Epithelial cell of esophagus (primary cell): ENCODE measurements at places on chromosomes 16 and 17.

DNA sequence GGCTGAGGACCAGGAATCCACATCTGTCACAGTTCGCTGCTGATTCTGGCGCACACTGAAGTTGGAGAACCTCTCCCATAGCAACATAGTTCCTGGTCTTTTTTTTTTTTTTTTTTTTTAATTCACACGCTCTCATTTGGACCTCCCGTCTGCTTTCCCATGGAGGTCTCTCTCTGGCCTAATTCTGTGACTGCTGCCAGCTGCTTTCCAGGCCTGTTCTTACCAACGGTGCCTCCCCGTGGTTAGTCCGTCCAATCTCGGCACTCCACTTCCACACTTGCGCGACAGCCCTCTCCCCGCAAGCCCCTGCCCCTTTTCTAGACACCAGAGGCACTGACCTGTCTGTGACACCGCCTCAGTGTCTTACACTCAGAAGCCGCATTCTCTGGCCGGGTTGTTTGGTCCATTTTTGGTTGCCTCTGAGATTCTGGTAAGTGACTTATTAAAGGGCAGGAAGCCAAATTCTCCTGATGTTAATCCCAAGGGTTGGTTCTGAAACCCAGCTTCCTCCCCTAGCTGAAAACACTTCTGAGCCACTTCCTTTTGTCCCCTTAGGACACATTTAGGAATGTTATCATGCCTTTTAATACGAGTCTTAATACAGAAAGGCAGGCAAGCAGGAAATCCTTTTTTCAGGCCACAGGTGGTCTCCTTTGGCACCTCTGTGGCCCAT lies 1.1 kb upstream of the AKTIP start:
- no peak for DNase-seq

GRCh38 chr17:56610321-56610720 lies 16.8 kb downstream of the NOG start:
- no peak for DNase-seq

DNA sequence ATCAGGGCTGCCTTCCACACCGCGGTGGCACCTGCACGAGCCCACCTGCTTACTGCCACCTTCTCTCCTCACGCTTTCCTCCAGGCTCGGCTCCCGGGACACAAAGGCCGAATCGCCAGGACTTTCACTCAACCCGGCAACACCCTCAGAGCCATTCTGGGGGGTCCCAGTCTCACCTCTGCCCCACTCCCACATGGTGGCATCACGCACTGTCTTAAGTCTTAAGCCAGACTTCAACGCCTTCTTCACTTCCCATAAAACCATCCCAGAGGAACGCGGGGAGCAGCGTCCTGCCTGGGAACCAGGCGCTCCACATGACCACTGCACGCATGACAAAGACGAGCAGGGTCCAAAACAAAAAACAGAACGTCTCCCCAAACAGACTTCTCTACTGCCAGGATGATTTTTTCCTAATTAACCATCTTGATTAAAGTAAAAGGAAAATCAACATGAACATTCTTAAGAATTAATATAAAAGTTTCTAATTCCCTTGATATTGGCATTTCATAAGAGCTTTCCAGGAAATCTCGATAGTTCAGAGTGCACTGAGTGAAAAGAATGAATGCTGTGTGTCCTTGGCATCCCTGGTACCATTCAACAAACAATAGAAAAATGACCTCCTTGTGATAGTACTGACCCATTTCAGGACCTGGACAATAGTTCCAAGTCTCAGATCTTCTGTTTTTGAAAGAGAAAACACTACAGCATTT lies 2.6 kb downstream of the CANT1 start:
- no peak for DNase-seq

- DNase-seq = no peak
Observed at GRCh38 chr16:66422366-66422765, 4.7 kb upstream of the BEAN1 start.

DNA sequence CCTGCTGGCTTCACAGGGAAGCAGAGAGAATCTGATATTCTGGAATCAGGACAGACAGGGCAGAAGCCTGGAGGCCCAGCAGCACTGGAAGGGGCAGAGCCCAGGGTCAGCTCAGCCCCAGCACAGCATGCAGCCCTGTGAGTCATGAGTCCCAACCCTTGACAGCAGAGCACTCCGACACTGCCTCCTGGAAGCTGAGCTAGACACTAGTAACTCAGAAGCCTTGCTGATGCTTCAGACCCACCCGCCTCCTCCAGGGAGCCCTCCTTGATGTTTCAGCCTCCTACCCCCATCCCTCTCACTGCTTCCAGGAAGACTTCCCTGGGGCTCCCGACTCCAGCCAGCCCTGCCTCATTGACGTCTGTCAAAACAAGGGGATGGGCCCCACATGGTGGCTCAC lies 6.9 kb downstream of the CAMKK1 start:
- DNase-seq = peak; percentile 42

- no peak for DNase-seq
Observed at GRCh38 chr17:77628035-77628434, 330.5 kb upstream of the TNRC6C start.

GRCh38 chr17:80295146-80295545 lies 34.5 kb downstream of the RNF213 start:
- DNase-seq = no peak

DNA sequence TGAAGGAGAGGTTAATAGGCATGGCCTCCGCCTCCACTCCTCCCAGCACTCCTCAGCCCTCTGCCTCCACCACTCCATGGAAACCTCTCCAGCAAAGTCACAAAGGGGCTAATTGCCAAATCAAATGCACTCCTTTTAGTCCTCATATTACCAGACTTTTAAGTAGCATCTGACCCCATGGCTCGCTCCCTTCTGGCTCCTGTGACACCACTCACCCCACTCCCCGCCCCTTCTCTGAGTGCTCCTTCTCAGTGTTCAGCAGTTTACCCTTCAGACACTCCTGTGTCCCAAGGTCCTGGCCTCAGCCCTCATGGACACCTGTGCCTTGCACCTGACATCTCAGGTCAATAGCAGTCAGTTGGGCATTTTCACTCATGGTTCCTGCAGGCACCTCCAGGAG lies 243.5 kb upstream of the CCL2 start:
- no peak for DNase-seq

DNA sequence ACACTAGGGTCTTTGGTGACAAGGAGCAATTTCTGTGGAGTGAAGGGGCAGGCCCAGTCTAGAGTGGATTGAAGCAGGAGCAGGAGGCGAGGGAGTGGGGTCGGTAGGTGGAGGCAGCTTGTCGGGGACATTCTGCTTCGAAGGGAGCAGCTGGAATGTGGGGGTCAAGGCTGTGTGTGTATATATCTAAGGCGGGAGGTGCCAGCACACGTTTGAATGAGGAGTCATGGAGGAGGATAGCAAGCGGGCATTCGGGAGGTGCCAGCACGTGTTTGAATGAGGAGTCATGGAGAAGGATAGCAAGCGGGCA lies 17.7 kb downstream of the NT5M start:
- no peak for DNase-seq

DNA sequence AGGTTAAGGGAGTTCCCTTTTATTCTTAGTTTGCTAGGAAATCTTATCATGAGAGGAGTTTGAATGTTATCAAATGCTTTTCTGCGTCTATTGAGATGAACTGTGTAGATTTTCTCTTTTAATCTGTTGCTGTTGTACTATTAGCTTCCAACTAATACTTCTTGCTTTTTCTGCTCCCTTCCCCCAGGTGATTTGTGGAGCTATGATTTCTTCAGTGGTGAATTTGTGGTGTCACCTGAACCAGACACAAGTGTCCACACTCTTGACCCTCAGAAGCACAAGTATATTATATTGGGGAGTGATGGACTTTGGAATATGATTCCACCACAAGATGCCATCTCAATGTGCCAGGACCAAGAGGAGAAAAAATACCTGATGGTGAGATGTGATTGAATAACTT lies 29.9 kb upstream of the BCAS3 start:
- DNase-seq = no peak

GRCh38 chr16:82793528-82794245 lies 166.9 kb downstream of the CDH13 start:
- no peak for DNase-seq

- no peak for DNase-seq
Observed at GRCh38 chr16:84844049-84844350, 24.2 kb downstream of the CRISPLD2 start.

GRCh38 chr17:27519550-27519949 lies 63.3 kb downstream of the KSR1 start:
- no peak for DNase-seq

GRCh38 chr17:49890077-49890821 lies 42.4 kb upstream of the TAC4 start:
- DNase-seq = no peak
